ENCODE measurements at places on chromosomes 2 and 18. TPM values are rescaled to one million over a fixed set of nuclear protein-coding genes. Genes with fewer than 3 reads are reported as not detected.

The SERPINB11 gene
- polyA plus RNA-seq = not detected

The TM4SF20 gene
- 0.05 TPM for polyA plus RNA-seq

The INHBB gene
- 31.9 TPM for polyA plus RNA-seq

The IL36G gene
- not detected for polyA plus RNA-seq

Measured in adipose tissue (tissue), 3 donors.